G401 (cell line): ENCODE measurements at places on chromosomes 7 and 10.

DNA sequence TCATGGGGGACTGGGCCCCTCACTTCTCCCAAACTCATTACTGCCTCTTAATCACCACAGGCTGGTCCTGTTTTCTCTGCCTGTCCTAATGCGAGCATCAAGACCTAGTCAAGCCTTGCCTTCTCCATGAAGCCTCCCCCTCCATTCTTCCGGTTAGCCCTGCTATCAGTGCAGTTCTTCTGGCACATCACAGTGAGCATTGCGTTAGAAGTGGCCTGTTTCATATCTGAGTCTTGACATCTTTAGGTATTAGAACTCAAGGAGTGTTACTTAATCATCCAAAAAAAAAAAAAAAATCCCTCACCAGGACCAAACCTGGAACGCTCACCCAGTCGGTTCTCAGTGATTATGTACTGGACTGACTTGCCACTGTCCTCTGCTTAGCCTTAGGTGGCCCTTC, 17.4 kb downstream of the SNX10 start:
- no peak for DNase-seq

DNA sequence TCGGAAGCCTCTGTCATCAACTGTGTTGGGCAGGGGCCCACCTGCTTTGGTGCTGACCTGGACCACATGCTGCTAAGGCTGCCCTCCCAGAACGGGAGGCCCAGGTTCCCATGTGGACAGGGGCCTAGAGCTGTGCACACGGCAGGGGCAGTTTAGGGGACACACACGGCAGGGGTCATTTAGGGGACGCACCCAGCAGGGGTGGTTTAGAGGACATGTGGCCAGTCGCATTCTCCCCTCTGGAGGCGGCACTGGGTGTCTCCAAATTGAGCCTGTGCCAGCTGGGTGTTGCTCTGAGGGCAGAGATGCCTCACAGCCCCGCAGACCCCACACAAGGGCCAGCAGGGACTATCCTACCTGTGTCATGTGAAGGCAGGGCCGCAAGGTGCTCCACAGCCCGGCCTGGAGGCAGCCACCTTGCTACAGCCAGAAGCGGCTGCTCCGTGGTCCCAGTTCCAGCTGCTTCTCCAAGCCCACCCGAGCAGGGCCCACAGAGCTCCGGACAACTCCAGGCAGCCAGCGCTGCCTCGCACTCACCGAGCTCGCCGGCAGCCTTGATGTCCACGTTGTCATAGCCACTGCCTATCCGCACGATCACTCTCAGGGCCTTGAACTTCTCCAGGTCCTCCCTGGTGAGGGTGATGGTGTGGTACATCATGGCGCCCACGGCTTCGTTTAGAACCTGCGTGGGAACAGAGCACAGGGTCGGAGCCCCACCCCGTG, 60.7 kb downstream of the ZRANB1 start:
- DNase-seq: no peak

DNA sequence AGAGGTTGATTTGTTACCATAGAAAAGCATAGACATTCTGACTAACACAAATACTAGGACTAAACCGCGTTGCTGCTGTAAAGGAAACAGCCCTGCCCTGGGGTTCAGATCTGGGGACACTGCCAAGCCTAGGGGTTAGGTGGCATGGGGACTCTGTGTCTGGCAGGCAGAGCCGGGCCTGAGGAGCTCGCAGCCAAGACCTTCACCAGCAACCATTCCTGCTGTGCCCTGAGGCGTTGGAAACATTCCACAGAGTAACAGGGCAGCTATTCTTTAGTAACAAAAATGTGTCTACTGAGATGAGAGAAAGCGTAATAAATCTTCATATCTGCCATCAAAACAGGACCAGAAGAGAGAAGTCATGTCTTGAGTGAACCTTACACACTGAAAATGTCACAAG, 280.5 kb downstream of the POM121L12 start:
- DNase-seq: peak; percentile 67

DNA sequence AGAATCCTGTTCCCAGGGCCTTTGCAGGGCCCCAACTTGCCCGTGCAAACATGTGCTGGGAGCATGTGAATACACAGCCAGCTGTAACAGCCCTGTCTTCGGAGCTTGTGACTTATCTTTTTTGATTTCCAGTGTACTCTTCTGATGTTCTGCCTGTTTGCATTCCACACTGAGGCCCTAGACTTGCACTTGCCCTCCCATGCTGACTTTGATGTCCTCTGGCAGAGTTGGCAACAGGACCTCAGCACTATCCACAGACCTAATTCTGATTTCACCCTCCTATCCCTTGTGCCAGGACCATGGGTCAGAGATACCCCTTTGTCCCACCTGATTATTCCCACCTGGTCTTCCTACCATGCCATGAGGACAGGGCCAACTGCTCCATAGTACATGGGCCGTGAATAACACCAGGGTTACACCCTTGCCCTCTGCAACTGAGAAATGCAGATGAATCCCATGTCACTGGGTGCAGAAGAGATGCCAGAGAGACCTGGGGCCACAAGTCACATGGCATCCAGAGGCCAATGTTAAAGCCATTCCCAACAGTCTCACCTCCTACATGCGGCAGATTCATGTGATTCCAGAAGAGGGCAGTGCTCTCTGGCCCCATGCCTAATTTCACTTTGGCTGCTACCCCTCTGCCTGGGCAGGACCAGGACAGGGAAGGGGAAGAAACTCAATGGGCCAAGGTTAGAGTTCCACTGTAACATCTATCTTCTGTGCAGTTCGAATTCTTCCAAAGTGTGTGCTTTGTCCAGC, 43.0 kb downstream of the SCRN1 start:
- no peak for DNase-seq

GRCh38 chr7:148481971-148482626, 108.5 kb upstream of the C7orf33 start:
- DNase-seq: peak; percentile 51

DNA sequence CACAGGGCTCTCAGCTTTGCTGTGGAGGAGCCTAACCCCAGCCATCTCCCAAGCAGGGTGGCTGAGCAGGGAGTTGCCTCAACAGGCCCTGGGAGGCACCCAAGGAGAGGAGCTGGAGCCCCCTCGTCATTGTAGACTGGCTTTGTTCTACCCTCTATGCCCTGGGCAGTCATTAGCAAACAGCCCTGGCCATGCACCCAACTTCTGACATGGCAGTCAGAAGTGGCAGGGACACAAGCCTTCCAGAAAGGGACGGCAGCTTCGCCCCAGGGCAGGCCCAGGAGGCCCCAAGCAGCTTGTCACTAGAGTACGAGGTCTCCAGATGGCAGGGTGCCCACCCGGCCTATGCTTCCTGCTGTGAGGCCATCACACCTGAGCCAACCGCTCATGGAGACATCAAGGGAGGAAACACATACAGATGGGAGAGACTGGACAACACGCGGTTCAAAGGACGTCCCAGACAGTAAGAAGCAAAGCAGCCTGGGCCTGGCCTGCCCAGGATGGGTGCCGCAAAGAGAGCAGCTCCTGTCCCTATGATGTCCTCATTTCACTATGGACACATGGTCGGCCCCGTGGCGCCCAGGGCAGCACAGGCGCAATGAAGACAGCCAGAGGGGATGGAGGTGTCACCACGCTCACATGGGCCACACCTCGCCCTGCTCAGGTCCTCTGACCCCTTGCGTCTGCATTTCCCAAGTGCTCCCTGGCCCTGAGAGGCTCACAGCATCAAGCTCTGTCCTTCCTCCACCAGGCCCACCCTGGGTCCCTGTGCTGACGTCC, 190.9 kb upstream of the CXCL12 start:
- no peak for DNase-seq

- DNase-seq: no peak
These were observed 41.4 kb upstream of the IKZF1 start for GRCh38 chr7:50262916-50263690.

GRCh38 chr10:16673443-16673842, 143.8 kb downstream of the RSU1 start:
- DNase-seq: peak; percentile 83

DNA sequence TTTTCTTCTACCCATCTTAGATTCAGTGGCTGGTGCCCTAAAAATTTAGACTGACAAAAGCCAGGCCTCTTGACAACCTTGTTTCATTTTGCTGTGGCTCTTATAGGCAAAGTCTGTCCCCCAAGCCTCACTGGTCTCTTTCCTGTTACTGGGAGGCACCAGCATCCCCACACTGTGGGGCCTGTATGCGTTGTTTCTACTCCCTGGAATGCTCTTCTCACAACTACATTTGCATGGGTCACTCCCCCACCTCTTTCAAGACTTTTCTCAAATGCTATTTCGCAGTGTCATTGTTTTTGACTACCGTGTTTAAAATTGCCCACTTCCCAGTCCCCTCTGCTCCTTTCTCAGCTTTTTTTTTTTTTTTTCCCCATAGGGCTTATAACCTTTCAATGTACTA, 108.7 kb upstream of the DGKB start:
- no peak for DNase-seq

DNA sequence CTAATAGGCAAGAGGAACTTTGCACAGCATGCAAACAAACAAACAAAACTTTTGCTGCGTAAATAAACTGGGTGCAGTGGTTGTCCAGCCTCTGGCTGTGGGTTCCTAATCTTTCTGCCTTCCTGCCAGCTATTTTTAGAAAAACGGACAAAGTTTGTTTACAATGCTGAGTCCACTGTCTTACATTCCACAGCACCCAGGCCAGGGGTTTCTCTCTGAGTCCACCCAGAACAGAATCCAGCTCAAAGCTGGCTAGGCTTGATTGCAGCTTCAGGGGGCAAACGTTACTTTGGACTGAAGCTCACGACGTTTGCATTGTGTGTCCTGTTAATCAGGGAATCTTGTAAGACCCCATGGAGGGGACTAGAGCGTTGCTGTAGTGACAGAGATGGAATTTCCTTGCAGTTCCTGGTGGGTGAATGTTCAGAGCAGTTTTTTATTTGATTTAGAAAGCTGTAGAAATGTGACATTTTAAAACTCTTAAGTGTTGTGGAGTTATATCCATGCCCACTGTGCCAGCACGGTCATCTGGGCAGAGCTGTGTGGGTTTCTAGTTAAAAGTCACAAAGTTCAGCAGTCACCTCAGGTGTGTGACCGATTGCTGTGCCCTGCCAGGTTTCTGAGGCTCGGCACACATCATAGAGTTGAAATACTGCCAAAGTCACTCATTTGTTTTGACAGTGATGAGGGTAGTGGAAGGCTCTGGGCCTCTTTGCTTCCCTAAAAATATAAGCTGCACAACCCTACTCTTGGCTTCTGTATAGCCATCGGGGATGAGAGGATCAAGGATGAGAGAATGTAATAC, 247.0 kb downstream of the STK31 start:
- DNase-seq: no peak

GRCh38 chr10:129032372-129033313, 434.4 kb upstream of the MGMT start:
- no peak for DNase-seq
